ENCODE measurements at places on chromosomes 5 and 9. TPM values are rescaled to one million over a fixed set of nuclear protein-coding genes. Genes with fewer than 3 reads are reported as not detected.

DNA sequence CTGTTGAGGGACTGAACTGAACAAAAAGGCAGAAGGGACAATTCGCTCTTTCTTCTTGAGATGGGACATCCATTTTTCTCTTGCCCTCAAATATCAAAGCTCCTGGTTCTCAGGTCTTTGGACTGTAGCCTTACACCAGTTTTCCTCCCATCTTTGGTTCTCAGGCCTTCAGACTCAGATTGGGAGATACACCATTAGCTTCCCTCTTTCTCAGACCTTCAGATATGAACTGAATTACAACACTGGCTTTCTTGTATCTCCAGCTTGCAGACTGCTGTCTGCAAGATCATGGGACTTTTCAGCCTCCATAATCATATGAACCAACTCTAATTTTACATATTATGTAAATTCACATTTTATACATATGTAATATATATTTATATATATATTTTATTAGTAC is 12.6 kb upstream of the CCNG1 start:
- DNase-seq, result no peak

GRCh38 chr9:133403766-133404453 is 13.9 kb downstream of the REXO4 start:
- no peak for DNase-seq

DNA sequence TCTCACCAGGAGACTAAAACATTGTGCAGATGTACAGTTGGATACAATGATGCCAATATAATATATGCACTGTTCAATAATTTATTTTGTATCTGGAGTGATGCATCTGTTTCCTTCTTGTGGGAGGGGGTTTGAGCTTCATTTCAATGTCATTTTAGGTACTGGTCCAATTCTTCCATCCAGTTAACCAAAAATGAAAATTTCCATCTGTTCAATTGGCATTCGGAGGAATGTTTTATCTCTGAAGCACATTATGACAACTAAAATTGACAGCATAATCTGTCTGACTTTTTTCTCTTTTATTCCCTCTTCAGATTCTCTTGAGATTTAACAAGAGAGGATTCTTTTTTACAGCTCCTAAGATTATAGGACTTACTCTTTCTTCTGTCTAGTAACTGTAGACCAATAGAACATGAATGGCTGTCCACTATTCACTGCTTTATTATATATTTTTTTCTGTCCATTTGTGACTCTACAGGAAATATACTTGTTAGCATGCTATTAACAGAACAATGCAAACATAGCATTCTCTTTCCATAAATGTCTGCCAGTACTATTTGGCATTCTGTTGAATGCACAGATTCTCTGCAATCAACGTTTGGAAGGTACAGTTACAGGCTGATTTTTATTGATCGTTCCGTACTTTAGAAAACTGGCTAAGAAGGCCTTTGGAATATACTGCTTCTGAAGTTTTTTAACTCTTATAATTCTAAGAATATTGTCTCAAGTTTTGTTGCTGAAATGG is 57.8 kb downstream of the NDUFAF2 start:
- DNase-seq, result no peak

DNA sequence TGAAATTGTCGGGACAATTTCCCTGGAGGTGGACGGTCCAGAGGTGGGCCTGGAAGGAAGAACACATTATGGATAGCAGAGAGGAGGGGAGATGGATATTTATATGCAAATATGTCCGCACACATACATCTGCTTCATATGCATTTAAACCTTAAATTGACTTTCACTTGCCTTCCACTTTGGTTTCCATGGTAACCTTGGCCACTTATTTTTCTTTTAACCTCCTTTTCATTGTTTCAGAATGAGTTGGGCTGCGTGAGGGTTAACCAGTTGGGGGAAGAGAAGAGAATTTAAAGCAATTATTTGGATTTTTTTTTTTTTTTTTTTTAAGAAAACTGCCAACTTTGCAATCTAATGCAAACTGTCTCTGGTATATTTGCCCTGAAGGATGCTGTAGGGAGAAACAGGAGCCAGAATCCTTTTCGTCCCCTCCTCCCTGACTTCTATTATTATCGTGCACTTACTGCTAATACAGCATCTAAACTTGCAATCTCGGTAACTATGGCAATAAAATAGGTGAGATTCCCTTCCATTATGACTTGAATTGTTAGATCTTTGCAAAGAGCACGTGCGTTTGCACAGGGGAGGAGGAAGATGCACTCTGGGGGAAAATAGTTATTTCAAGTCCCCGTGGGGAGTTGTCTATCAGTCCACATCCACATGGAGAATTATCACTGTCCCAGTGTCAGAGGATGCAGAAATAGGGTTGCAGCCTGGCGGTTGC is 35.6 kb downstream of the TLR4 start:
- no peak for DNase-seq

- DNase-seq, result peak; percentile 83
Observed at GRCh38 chr5:170597109-170597751, 93.4 kb downstream of the KCNIP1 start.

- DNase-seq, result no peak
Observed at GRCh38 chr9:117189121-117189520, 225.7 kb downstream of the ASTN2 start.

- DNase-seq, result no peak
Observed at GRCh38 chr5:139975306-139975705, 67.8 kb downstream of the NRG2 start.

Gene MEGF10
- 193 TPM for total RNA-seq

DNA sequence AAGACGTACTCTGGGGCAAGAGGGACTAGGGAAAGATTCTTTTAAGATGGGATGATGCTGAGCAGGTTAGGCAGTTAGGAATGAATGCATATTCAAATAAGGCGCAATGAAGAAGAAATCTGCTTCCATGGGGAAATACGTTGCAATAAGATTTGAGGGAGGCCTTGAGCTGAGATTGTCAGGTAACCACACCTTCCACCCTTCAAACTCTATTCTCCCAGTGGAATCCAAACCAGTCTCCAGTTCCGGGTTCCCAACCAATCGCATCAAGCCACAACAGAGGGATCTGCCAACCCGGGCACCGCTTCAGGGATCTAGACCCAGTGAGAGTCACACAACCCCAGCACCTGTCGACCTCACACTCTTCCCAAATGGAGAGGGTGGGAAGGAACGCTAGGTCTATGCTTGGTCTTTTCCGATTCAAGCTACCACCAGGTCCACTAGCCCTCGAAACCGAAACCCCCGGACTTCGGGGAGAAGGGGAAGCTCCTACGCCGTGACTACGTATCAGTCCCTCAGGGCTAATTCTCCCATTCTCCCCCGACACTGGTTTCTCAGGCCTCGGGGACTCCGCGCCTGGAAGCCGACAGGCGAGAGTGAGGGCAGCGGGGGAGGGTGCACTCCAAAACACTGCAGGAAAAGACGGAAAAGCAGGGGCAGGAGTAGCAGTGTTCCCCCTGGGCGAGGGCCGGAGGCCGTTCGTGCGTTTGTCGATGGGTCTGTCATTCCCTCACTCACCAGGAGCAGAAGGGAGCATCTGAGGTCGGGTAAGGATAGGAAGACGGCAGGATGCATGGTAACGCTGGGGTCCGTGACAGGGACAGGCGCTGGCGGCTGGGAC is 534 bp downstream of the ERP44 start:
- peak; percentile 75 for DNase-seq

Gene FBXW2
- 24.4 TPM for total RNA-seq

DNA sequence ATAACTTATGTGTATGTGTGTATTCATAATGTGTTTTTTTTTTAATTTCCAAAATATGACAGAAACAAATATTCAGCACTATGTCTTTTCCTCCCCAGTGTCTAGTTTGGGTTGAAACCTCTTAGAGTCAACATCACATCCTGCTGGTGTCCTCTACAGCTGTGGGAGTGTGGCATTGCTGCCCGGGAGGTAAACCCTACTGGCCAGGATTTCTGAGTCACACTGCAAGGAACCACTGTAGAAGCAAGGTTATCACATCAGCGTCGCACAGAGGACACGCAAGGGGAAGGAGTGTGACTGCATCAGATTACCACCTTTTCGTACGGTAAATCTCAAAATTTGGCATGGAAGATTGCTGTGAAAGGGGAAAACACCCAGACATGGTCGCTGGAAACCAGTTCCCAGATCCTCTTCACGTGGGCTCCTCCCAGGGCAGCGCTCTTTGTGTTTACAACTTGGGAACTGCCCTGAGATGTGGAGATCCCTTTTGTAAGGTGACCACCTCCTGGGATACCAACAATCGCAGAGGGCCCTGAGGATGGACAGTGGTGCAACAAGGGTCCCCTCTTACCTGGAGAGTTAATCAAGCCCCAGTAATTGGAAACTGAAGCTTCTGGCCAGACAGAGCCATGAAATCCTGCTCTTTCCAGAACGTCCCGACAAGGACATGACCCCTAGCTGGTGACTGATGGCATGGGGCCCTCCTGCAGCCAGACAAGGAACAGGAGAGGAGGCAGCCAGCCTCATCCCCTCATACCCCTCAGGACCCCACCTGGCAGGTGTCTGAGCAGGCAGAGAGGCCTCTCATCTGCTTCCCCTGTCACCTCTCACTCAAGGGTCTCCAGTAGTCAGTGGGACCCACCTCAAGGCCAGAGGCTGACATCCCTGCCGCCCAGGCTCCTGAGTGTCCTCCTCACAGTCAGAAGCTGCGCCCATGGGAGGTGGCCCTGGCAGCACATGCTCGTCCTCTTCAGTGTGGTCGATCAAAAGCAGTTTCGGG is 194.7 kb downstream of the MED10 start:
- no peak for DNase-seq

- no peak for DNase-seq
Observed at GRCh38 chr5:72785801-72786200, 30.7 kb upstream of the TNPO1 start.

DNA sequence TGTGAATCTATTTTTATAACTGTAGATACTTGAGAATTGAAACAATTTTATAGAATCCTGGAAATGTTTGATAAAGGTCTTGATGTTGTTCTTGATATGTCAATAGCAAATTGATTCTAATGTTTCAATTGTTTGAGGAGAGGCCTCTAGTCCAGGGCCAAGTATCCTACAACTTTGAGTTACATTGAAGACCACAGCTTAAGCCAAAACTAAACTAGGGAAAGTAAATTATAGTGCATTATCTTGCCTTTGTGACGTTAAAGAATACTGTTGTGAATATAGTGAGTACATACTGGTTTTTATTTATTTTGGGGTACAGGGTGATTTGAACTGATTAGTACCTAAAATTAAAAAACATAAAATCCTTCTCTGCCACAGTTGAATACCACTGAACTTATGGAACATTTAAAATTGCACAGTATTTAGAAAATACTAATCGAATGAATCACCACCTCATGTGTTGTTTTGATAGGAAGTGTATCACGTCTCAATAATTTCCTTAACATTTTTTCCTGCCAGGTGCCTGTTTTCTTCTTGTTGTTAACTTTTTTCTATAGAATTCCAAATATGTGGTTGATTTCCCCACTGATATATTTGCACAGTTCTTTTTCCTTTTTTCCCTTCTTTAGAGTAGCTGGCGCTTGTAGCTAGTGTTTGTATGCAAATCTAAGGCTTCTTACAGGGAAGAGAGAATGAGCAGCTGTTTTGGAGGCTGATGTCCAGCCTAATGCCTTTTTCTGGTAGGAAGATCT is 12.5 kb downstream of the ARHGEF28 start:
- DNase-seq, result peak; percentile 44

GRCh38 chr9:115598751-115599150 is 480.8 kb upstream of the TNC start:
- no peak for DNase-seq

Gene SYK
- not detected for total RNA-seq

DNA sequence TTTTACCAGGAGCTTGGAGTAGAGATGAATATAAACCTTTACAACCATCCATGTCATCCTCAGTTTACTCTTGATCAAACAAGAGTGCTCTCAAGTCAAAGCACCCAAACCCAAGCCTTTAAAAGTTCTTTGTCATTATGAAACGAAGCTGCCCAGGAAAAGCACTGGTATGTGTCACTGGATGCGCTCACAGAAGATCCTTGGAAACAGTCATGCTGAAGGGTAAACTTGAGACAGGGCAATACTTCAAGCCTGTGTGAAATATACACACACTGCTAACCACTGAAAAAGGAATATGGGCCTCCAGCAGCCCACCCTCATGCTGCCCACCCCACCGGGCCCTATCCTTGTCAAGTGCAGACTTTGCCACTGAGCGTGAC is 84.5 kb downstream of the PRRT1B start:
- no peak for DNase-seq

DNA sequence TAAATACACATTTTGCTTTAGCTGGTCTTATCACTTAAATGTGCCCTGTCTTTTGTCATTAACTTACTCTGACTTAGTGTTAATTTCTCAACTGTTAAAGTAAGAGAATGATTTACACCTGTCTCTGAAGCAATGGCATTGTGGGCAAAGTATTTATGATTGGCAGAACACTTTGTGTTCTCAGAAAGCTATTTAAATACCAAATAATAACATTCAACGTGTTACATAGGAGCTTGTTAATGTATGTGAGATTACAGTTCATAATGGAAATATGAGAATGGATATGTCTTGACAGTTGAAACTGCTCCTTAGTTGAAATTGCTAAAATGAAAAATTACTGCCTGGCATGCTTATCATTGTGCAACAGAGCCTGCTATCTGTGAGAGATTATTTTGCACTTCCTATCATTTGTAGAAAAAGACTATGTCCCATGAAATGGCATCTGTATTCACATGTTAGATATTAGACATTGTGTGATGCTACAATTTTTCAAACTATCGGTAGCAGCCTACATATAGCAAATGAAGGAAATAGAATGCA is 46.1 kb downstream of the PRR16 start:
- no peak for DNase-seq

- DNase-seq, result no peak
Observed at GRCh38 chr5:9713356-9713755, 83.2 kb upstream of the TAS2R1 start.

DNA sequence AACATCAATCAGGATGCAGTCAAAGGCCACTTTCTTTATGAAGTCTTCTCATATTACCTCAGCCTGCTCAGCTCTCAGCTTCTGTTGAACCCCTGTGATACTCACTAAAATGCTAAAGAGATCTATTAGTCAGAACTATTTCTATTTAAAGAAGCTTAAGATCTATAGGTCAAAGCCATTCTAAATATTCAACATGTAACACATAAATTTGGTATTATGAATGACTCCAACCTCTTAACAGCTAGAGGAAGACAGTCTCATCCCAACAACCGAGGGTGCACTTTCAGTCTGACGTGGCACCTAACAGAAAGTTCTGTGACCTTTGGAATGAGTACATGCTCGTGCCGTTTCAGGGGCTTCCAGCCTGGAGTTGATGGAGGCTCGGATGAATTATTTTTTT is 301.5 kb upstream of the VLDLR start:
- DNase-seq, result no peak

Measured in myocyte (in vitro differentiated cells).